ENCODE measurements at places on chromosomes 3 and 15.

- no peak for DNase-seq
These were observed 615.5 kb downstream of the ROBO2 start for GRCh38 chr3:77655396-77655795.

DNA sequence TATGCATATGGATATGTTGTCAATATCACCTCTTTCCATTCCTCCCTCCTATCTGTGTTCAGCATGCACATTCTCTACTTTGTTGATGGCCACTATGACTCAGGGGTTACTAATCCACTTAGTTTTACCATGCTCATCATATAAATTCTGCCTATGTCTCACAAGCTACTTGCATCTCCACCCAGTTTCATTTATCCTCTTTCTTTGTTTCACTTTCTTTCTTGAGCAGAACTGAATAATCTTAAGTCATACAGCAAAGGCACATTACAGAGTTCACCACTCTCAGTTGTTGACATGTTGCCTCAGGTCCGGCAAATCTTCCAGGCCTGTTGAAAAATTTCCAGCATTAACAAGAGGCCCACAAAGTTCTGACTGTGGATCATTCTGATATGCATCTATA is 71.5 kb downstream of the SSR3 start:
- no peak for DNase-seq

- peak; percentile 15 for DNase-seq
These were observed at the start of gene HDGFL3 for GRCh38 chr15:83207660-83208366. Gene HDGFL3 (minus strand): TSS chr15:83207823. CDS start chr15:83207414, 409 bp downstream.

- DNase-seq, result no peak
These were observed 70.5 kb downstream of the PLXNA1 start for GRCh38 chr3:127053450-127053849.

DNA sequence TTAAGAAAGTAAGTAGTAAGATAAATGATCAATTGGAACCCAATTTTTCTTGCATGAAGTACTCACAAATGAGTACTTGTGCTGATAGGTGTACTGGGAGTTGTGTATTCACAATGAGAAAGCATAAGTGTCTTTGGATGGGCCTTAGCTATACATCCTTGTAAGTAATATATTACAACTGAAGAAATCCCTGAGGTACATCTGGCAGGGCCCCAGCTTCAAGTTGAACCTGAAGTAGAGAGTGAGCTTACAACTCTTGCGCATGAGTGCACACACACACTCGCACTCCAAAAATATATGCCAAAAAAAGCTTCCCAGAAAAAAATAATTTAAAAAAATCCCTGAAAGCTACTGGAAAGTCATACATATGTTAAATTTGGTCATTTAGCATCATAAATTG is 222.5 kb downstream of the ROBO2 start:
- no peak for DNase-seq

- DNase-seq, result no peak
These were observed 1.2 kb downstream of the HRH1 start for GRCh38 chr3:11155341-11156025.

GRCh38 chr3:172346161-172346560 is 102.1 kb downstream of the GHSR start:
- no peak for DNase-seq

GRCh38 chr3:62032738-62033137 is 340.6 kb downstream of the FEZF2 start:
- no peak for DNase-seq

GRCh38 chr3:135650309-135650708 is 315.2 kb upstream of the PPP2R3A start:
- DNase-seq, result no peak

DNA sequence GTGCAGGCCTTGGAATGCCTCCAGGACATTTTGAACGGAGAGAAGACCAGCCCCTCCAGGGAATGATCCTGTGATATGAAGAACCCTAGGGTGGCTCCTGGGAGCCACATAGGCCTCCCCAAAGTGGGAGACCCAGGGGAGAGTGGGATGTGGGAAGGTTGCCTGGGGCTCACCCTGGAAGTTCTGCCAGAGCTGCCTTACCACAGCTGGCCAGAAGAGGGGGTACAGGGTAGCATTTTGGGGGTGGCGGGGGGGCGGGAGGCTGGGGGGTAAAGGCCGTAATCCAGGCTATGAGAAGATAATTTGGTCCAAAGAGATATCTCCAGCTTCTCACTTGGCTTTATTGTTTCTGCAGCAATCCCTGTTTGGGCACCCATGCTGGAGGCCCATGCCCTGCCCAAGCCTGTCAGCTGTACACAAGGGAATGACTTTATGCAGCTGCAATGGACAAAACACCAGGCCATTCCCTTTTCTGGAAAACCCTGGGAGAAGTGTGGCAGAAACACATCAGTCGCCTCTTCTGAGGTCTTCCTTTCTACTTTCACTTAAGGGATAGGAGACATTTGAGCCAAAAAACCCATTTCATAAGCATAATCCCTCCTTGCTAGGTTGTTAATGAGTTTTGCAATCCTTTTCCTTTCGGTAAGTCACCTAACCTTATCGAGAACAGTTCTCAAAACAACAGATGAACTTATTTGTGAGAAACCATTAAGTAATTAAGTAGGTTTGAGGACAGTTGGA is 11.0 kb upstream of the MUSTN1 start:
- peak; percentile 6 for DNase-seq

GRCh38 chr15:69903470-69904469 is 193.9 kb downstream of the TLE3 start:
- DNase-seq, result no peak

- no peak for DNase-seq
These were observed 1.2 kb upstream of the HGD start for GRCh38 chr3:120683213-120683612.

DNA sequence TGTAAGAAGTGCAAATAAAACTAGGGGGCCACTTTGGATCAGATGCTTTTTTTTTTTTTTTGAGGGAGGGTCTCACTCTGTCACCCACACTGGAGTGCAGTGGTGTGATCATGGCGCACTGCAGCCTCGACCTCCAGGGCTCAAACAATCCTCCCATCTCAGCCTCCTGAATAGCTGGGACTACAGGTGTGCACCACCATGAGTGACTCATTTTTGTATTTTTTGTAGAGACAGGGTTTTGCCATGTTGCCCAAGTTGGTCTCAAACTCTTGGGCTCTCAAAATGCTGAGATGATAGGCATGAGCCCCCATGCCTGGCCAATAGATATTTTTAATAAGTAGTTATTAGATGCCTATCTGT is 20.8 kb downstream of the CCR1 start:
- no peak for DNase-seq

GRCh38 chr15:100712226-100712625 is 109.8 kb downstream of the ASB7 start:
- DNase-seq, result no peak

- no peak for DNase-seq
These were observed 353.6 kb upstream of the ZNF717 start for GRCh38 chr3:76138921-76139320.

DNA sequence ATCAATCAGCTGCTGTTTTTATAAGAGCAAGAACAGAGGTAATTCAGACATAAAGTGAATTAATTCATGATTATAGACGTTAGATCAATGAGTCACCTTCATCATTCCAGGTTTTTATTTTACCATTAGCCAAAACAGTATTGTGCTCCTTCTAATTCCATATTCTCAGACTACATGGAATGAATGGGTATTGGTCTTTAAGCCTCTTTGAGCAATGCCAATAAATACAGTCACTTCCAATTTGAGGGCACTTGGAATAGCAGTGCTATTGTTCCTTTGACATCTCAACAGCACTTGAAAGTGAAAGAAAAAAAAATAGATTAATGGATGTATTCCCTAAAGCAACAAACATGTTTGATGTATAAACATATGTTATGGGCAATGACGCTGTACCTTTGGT is 830.9 kb upstream of the CFAP20DC start:
- no peak for DNase-seq

GRCh38 chr3:155712008-155712407 is 32.9 kb downstream of the PLCH1 start:
- no peak for DNase-seq

- no peak for DNase-seq
These were observed 190.6 kb upstream of the TMCO5A start for GRCh38 chr15:37743826-37744225.

DNA sequence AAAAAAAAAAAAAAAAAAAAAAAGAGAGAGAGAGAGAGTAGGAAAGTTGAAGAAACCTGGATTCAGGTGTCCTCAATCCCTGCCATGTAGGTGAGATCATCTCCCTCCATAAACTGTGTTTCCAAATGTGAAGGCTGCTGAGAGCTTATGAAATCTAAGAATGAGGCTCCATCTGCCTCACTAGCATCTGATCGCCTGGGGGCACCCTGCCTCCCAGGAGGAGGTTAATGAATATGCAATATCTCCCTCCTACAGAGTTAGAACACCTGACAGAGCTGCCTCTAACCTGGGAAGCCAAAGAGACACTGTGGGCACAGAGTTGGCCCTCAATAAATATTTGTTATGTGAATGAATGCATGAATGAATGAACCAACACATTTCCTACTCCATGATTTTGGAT is 23.8 kb upstream of the ZNF148 start:
- DNase-seq, result no peak

GRCh38 chr15:65603134-65603533 is 7.8 kb downstream of the INTS14 start:
- no peak for DNase-seq

- no peak for DNase-seq
These were observed 32.2 kb downstream of the LIPC start for GRCh38 chr15:58463815-58464650.

- no peak for DNase-seq
These were observed 6.2 kb upstream of the TIMMDC1 start for GRCh38 chr3:119492128-119492527.
